Activated CD8-positive, alpha-beta T cell treated with anti-CD3 and anti-CD28 coated beads for 36 hours (primary cell): ENCODE measurements at places on chromosomes 11 and 22. TPM values are rescaled to one million over a fixed set of nuclear protein-coding genes. Genes with fewer than 3 reads are reported as not detected.

GRCh38 chr11:20105427-20105826 is 54.8 kb downstream of the DBX1 start:
- H3K27me3 ChIP-seq = no peaks in the 10 kb centered on the region
- H3K4me3 ChIP-seq = no peak overlapping the region
- DNase-seq = no peak
- no peaks in the 10 kb centered on the region for H3K36me3 ChIP-seq
- no peaks in the 10 kb centered on the region for H3K4me1 ChIP-seq
- no peak overlapping the region for H3K27ac ChIP-seq

Gene MS4A3
- total RNA-seq = not detected

DNA sequence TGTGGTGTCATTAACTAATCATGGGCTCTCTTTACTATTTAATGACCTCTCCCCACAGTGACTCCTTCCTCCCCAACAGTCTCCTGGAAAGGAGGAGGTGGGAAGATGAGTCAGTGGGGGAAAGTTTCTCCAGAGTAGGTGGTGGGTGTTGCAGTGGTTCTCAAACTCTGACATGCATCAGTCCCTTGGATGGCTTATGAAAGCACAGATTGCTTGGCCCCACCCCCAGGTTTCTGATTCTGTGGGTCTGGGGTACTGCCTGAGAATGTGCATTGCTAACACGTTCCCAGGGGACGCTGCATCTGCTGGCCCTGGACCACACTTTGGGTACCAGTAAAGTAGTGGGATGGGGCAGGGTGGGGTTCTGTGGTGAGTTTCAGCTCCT is 9.8 kb downstream of the CD82 start:
- H3K4me3 ChIP-seq = peak overlapping the region; percentile 71
- H3K27me3 ChIP-seq = no peaks in the 10 kb centered on the region
- peaks cover 82% of the 10 kb centered on the region for H3K36me3 ChIP-seq
- peaks cover 89% of the 10 kb centered on the region for H3K4me1 ChIP-seq

Gene XKR3
- total RNA-seq = not detected

DNA sequence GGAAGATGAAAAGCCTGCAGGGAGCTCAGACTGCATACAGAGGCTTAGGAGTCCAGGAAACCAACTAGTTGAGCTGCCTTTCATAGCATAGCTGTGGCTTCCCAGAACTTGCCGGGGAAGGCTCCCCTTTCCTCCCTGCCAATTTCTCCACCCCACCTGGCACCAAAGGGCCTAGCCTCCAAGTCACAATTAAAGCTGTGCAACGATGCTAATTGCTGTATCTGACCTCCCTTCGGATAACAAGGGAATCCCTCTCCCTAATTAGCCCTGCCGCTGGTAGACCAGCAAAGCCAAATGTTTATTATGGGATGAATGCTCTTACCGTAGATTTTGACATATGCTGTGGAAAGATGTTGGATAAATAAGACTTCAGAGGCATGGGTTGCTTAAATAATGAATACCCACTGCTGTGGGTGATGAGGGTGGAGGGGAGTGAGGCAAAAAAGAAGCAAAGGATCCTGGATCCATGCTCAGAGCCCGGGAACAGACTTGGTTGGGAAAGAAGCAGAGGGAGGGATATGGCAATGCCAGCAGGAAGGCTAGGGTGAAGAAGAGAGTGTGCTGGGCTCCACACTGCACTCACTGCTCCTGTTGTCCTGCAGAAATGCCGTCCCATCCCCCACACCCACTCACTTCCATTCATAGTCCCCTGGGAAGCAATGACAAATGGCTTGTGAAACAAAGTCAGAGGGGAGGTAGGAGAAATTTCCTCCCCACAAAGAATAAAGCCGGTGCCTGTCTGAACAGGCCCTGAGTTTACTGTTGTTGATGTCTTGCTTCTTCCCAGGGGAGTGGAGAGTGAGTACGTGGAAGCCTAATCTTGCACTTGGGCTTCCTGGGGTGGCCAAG is 608.1 kb upstream of the CADM1 start:
- H3K4me1 ChIP-seq = no peaks in the 10 kb centered on the region
- no peak overlapping the region for H3K27ac ChIP-seq
- H3K27me3 ChIP-seq = no peaks in the 10 kb centered on the region
- DNase-seq = no peak

DNA sequence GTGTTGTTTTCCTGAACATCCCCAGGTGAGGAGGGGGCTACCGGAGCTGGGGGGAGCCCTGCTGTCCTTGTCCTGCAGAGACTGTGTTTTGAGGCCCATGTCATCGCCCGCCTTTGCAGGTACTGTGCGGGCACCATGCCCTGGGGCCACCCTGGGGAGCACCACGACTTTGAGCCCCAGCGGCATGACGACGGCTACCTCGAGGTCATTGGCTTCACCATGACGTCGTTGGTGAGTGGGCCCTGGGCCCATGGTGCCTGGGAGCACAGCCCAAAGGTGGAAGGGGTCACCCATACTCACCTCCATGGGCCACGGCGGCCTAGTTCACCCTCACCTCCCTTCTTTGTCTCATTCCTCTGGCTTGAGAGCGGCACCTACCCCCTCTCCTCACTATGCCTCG is 6.7 kb upstream of the MDK start:
- H3K4me1 ChIP-seq = peaks cover 6% of the 10 kb centered on the region
- H3K27ac ChIP-seq = no peak overlapping the region
- H3K27me3 ChIP-seq = no peaks in the 10 kb centered on the region
- peaks cover 24% of the 10 kb centered on the region for H3K36me3 ChIP-seq
- no peak for DNase-seq
- H3K4me3 ChIP-seq = no peak overlapping the region

DNA sequence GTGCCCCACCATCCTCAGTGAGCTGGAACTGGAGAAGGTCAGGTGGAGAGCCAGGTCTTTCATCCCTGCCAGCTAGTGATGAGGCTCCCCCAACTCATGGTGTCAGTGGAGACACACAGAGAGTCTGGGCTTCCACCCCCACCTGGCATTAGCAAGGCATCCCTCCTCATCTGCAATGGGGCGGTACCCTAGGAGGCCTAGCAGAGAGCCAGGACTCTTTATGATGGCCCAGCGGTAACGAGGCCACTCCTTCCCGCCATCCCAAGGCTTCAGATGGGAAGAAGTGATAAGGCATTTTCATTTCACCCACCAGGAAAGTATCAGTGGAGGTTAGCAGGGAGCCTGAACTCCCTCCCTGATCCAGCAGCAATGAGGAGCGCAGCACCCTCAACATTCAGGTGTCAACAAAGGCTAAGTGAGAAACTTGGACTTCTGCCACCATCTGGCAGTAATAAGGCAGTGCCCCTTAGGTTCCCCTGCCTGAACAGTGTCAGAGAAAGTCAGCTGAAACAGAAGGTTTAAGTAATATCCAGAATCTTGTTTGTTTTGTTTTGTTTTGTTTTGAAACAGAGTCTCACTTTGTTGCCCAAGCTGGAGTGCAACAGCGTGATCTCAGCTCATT is 40.5 kb upstream of the FBLN1 start:
- DNase-seq = peak; percentile 5
- no peak overlapping the region for H3K27ac ChIP-seq
- H3K4me1 ChIP-seq = no peaks in the 10 kb centered on the region
- no peaks in the 10 kb centered on the region for H3K36me3 ChIP-seq
- peaks cover 3% of the 10 kb centered on the region for H3K27me3 ChIP-seq

DNA sequence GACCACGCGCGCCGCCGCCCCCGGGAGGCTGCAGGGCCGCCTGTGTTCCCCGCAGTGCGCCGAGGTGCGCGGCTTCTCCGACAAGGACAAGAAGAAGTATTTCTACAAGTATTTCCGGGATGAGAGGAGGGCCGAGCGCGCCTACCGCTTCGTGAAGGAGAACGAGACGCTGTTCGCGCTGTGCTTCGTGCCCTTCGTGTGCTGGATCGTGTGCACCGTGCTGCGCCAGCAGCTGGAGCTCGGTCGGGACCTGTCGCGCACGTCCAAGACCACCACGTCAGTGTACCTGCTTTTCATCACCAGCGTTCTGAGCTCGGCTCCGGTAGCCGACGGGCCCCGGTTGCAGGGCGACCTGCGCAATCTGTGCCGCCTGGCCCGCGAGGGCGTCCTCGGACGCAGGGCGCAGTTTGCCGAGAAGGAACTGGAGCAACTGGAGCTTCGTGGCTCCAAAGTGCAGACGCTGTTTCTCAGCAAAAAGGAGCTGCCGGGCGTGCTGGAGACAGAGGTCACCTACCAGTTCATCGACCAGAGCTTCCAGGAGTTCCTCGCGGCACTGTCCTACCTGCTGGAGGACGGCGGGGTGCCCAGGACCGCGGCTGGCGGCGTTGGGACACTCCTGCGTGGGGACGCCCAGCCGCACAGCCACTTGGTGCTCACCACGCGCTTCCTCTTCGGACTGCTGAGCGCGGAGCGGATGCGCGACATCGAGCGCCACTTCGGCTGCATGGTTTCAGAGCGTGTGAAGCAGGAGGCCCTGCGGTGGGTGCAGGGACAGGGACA is 2.7 kb downstream of the NLRP6 start:
- H3K4me3 ChIP-seq = peak overlapping the region; percentile 82
- H3K27me3 ChIP-seq = peaks cover 10% of the 10 kb centered on the region
- peaks cover 61% of the 10 kb centered on the region for H3K4me1 ChIP-seq
- peaks cover 43% of the 10 kb centered on the region for H3K36me3 ChIP-seq

Gene DGCR6
- total RNA-seq = 0.88 TPM

DNA sequence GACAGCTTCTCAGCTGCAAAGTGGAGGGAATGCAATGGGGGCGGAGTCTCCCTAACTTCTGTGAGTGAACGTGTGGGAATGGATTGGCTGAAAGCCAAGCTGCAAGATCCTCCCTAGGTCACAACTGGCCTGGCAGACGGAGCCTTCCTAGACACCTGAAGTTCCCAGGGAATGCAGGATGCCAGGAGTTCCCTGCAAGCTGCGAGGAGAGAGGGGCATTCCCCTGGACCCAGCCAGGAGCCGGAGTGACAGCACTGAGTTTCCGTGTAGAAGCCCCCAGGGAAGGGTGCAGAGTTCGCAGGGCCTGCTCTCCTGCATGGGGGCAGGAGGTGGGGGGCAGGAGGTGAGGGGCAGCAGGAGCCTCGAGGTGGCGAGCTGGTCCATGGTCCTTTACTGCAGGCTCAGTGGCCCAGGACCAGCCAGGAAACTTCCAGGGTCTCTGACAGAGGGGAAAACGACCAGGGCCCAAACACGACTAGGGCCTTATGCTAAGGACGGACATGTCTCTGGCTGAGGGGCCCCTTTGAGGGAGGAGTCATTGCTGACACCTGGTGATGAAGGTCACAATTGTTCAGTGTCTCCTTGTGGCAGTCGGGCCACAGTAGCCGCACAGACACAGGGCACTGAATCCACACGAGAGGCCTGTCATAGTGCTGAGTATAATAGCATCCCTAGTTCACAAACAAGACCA is 141.4 kb downstream of the FBXO7 start:
- H3K27ac ChIP-seq = no peak overlapping the region
- H3K4me3 ChIP-seq = no peak overlapping the region
- H3K27me3 ChIP-seq = no peaks in the 10 kb centered on the region
- no peaks in the 10 kb centered on the region for H3K4me1 ChIP-seq
- H3K36me3 ChIP-seq = no peaks in the 10 kb centered on the region
- no peak for DNase-seq

GRCh38 chr11:111059726-111060125 is 185.8 kb upstream of the POU2AF2 start:
- H3K27ac ChIP-seq = no peak overlapping the region
- no peak for DNase-seq

Gene SLC22A9
- not detected for total RNA-seq

DNA sequence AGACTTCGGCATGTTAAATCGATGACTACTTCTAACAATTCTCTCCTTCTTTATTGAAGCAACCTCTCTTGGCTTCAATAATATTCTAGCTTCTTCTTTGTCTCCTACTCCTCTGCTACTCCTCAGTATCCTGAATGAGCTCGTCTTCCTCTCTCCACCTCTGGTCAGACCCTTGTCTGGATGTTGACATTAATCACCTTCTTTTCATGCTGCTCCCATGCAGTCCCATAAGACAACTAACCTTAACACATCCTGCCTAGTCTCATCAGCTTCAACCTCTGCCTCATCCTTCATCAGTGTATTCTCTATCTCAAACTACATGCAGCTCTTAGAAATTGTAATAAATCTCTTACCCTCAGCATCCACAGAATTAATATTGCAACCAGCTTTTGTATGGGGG is 695.6 kb downstream of the CNTN5 start:
- DNase-seq = no peak
- H3K27ac ChIP-seq = no peak overlapping the region
- no peaks in the 10 kb centered on the region for H3K36me3 ChIP-seq
- H3K4me1 ChIP-seq = no peaks in the 10 kb centered on the region

Gene UCP3
- 2.2 TPM for total RNA-seq

GRCh38 chr22:17077255-17077654 is 7.5 kb upstream of the IL17RA start:
- no peaks in the 10 kb centered on the region for H3K36me3 ChIP-seq
- H3K27ac ChIP-seq = no peak overlapping the region
- H3K27me3 ChIP-seq = peaks cover 7% of the 10 kb centered on the region
- no peak for DNase-seq
- H3K4me1 ChIP-seq = peaks cover 18% of the 10 kb centered on the region

- H3K4me1 ChIP-seq = peaks cover 2% of the 10 kb centered on the region
- no peak overlapping the region for H3K4me3 ChIP-seq
- H3K27me3 ChIP-seq = no peaks in the 10 kb centered on the region
- H3K27ac ChIP-seq = no peak overlapping the region
- no peaks in the 10 kb centered on the region for H3K36me3 ChIP-seq
- no peak for DNase-seq
Observed at GRCh38 chr11:64409707-64410403, 50.9 kb downstream of the RPS6KA4 start.

- H3K4me1 ChIP-seq = no peaks in the 10 kb centered on the region
- no peak for DNase-seq
- H3K27me3 ChIP-seq = peaks cover 13% of the 10 kb centered on the region
Observed at GRCh38 chr11:116310226-116310625, 462.6 kb downstream of the BUD13 start.

Gene TMEM86A
- 0.34 TPM for total RNA-seq

GRCh38 chr11:57417056-57417455 is 9.9 kb downstream of the SLC43A3 start:
- no peaks in the 10 kb centered on the region for H3K27me3 ChIP-seq
- no peak for DNase-seq
- peaks cover 91% of the 10 kb centered on the region for H3K36me3 ChIP-seq
- no peak overlapping the region for H3K4me3 ChIP-seq
- H3K4me1 ChIP-seq = peaks cover 73% of the 10 kb centered on the region
- no peak overlapping the region for H3K27ac ChIP-seq

DNA sequence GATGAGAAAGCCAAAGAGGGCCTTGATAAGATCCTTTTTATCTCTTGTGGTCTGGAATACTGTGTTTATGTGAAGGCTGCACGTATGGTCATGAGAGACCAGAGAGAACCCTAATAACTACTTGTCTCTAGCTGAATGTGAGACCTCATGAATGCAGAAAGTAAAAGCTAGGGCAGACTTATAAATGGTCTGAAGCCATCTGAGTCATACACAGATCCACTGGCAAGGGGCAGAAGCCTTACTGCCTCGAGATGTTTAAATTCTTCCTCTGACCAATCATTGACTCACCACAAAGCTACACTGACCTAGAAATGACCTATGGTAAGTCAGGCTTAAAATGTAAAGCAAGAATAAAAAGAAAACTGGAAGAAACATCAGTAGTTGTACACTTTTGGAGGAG is 22.7 kb upstream of the OR4B1 start:
- H3K36me3 ChIP-seq = no peaks in the 10 kb centered on the region
- peaks cover 18% of the 10 kb centered on the region for H3K4me1 ChIP-seq
- no peak overlapping the region for H3K27ac ChIP-seq
- no peak overlapping the region for H3K4me3 ChIP-seq

Gene OR52I2
- not detected for total RNA-seq

Gene CD44
- 373 TPM for total RNA-seq

Gene AIFM3
- 0.25 TPM for total RNA-seq
